Femur (tissue), 1 donor: ENCODE measurements at places on chromosomes 2 and 18.

DNA sequence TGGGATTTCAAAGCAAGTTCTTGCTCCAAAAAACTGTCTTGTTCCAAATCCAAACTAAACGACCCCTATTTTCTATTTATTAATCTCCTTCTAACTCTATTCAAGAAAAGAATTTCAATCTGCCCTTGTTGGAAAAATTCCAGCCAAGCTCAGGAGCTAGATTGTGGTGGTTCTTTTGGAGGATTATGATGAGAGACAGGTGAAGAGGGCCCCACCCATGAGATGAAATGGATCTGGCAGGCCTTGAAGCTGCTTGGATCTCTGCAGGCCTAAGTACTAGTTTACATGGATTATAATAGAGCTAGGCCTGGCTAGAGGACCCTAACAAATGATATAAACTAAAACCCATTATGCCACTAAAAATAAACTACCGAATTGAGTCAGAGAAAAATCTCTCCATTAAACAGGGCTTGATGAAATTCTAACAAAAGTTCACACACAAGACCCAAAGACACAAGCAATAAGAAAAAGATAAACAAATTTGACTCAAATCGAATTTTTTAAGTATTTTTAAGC lies 101.6 kb downstream of the GFPT1 start:
- DNase-seq = no peak

GRCh38 chr2:139790807-139791752 lies 1010.9 kb upstream of the NXPH2 start:
- no peak for DNase-seq

DNA sequence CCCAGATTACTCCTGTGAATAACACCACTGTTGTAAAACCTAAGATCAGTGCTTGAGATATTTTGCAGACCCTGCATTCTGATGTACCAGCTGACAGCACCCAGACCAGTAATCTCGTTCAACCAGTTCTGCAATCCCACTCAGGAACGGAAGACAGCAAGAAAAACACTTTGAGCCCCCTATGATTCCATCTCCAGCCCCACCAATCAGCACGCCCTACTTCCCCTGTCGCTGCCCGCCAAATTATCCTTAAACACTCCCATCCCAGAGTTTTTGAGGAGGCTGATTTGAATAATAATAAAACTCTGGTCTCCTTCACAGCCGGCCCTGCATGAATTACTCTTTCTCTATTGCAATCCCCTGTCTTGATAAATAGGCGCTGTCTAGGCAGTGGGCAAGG lies 173.9 kb upstream of the CDH2 start:
- DNase-seq = no peak

GRCh38 chr2:96683972-96684820 lies 41.6 kb downstream of the FER1L5 start:
- peak; percentile 13 for DNase-seq

- DNase-seq = no peak
Measured at GRCh38 chr2:159586034-159586433, 30.3 kb downstream of the BAZ2B start.

GRCh38 chr2:203913947-203914346 lies 22.6 kb upstream of the ICOS start:
- no peak for DNase-seq

DNA sequence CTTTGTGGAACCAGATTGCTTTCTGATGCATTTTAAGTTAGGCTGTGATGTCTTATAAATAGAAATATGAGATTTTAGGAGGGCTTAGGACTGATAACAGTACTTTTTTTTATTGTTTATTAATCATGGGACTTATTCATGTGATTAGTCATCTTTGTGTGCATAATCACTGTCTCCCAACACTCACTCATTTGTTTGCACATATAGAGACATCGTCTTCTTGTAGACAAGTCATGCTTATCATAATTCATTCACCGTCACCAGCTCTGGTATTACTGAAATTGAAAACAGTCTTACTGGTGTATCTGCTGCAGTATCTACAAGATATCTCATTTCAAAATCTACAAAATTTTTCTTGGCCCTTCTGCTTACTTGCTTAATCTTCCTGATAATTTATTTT lies 45.8 kb downstream of the WDR7 start:
- no peak for DNase-seq

GRCh38 chr2:39549718-39550464 lies 112.8 kb upstream of the MAP4K3 start:
- DNase-seq = no peak
